NCI-H345 (cell line): ENCODE measurements at places on chromosomes 5 and 9.

GRCh38 chr9:113913426-113914195, 37.5 kb downstream of the ZNF618 start:
- DNase-seq: no peak

DNA sequence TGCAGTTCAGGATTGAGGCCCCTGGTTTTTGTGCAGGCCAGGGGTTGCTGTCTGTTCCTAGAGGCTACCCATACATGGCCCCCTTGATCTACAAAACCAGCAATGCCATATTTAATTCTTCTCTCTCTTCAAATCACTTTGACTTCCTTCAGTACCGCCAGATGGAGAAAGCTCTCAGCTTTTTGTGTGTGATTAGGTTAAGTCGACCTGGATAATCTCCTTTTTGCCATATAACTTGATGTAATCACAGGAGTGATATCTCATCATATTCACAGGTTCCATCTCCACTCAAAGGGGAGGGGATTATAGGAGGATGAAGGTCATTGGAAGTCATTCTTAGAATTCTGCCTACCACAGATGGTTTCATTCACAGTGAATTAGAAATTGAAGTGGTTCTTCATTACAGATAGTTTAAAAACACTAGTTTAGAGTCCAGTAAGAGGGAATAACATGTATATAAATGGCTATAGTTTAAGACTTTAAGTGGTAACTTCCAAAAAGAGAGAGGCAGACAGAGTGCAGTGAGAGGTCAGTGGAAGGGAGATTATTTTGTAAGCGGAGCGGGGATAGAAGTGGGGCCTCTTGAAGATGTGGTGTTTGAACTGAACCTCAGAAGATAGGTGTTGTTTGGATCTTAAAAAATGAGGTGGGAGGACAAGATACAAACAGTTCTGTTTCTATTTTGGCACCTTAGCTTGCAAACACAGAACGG, 85.9 kb downstream of the GALNT10 start:
- no peak for DNase-seq

GRCh38 chr9:117092582-117092981, 322.3 kb downstream of the ASTN2 start:
- no peak for DNase-seq

DNA sequence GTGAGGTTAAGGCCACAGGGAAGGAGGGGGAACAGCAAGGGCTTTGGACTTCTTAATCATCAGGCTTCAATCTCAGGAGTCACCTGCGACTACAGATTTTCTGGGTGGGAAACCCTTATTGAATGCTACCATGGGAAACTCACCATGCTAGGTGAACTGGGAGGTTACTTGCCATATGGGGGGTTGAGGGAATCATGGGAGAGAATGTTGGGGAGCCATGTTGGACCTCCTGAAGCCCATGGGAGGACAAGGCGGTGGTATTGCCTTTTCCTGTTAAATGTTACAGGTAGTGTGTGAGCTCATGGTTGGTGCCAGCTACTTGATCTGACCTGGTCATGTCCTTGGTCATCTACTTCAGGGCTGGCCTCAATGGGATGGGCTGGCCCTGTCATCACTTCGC, 31.4 kb downstream of the NEUROG1 start:
- DNase-seq: no peak

GRCh38 chr5:2658881-2659470, 92.5 kb downstream of the IRX2 start:
- no peak for DNase-seq
